ENCODE measurements at places on chromosomes 4 and X.

DNA sequence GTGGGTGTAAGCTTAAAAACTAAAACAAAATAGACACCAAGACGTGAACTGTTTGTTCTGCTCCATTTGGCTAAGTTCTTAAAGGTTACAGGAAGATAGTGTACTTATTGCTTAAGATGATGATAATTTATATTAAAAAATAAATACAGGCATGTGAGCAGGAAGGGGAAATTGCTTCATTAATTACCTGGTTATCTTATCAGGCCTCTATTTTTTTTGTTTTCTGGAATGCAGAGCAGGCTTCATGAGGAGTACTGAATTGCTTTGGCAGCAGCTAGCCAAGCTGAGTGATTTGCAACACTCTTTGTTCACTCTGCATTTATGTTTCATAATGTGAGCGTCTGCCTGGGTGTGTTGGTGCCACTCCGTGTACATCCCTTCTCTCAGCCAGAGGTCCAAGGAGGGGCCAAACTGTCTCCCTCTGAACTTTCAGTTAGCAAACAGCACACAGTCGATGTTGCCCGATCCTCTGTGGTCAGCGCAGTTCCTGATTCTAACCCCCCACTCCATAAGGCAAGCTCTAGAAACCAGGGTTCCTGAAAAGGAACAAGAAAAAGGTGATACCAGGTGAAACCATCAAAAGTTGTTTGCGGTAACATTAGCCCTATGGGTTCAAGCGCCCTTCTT is 348.2 kb downstream of the SPRY1 start:
- DNase-seq, result no peak

DNA sequence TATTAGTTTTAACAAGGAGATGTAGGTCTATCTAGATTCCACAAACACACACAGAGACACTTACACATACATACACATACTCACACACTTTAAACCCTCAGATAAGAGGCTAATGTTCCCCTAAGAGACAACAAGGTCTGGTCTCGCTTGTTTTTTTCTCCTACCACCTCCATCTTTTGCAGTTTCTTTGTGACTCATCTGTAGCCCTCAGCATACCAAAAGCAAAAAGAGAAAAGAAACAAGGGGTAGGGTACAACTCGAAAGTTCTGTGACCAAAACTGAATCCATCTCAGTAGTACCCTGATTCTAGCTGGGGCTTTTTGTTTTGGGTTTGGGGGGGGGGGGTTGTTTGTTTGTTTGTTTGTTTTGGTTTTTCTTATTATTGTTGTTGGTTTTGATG is 12.2 kb upstream of the EXOSC9 start:
- no peak for DNase-seq

- DNase-seq, result no peak
Observed at GRCh38 chr4:101256222-101256621, 91.1 kb downstream of the PPP3CA start.

DNA sequence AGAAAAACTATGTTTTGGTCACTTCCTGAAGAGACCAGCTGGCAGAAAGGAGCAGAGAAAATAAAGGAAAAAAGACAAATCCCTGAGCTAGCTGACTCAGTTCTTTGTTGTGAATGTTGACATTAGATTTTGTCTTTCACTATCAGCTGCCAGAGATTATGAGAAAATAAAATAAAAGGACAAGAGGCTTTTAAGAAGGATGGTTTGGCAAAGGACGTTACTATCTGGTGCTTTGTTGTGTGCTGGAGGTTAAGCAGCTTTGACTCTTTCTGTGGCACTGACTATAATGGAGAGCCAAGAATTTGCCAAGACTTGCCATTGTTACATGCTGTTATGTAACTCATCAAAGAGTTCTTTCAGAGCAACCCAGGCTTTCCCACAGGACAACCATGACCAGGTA is 12.1 kb downstream of the ASB5 start:
- no peak for DNase-seq

DNA sequence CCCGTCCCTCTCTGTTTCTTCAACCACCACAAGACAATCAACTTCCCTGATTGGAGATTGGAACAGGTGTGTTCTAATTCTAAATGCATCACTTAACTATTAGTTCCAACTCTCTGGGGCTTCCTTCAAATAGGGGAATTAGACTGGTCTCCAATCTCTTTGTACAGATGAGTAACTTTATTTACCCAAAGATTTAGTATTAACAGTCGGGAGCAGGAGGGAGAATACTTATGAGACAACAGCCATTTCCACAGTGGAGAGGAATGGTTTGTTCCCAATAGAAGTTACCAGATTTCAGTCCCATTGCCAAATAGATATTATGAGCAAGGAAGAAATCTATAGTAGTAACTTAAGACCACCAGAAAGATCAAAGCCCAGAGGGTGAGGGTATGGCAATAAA is 46.2 kb downstream of the CASK start:
- DNase-seq, result no peak

DNA sequence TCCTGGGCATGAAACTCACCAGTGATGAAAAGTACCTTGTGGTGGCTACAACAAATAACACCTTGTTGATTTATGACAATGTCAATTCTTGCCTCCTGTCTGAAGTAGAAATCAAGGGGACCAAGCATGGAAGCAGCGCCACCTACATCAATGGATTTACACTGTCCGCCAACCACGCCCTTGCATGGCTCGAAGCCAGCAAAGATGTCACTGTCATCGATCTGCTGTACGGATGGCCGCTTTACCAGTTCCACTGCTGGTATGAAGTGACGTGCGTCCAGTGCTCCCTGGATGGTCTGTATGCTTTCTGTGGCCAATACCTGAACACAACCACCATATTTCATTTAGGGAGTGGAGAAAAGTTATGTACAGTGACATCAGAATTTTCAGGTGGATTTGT is 200.5 kb downstream of the NWD2 start:
- DNase-seq, result no peak

- no peak for DNase-seq
Observed at GRCh38 chr4:67931256-67931655, 32.0 kb downstream of the TMPRSS11A start.

GRCh38 chr4:60201052-60201673 is 999.0 kb upstream of the ADGRL3 start:
- DNase-seq, result peak; percentile 53

- DNase-seq, result no peak
Observed at GRCh38 chrX:135295238-135295943, 13.9 kb upstream of the ETDC start.

DNA sequence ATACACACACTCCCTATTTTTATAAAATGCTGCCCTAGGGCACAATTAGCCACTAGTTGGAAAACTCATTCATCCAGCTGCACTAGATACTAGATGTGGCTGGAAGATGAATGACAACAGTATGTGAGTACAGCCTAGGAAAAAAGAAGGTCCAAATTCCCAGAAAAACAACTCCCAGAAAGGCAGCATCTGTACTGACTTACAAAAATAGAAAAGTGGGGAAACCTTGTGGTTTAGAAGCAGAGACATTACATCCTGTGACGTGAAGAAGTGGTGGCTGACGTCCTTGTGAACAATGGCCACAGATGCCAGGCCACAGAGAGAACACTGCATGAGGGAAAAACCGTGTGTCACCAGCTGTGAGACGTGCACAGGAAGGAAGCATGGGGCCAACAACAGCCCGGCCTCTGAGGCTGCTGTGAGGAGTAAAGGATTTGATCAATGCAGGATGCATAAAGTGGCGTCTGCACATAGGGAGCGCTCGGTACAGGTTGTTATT is 81.2 kb downstream of the SPRY1 start:
- DNase-seq, result no peak

GRCh38 chr4:54074381-54074780 is 10.0 kb upstream of the CHIC2 start:
- no peak for DNase-seq

GRCh38 chrX:71911731-71912050 is 1.0 kb downstream of the NHSL2 start:
- DNase-seq, result no peak

DNA sequence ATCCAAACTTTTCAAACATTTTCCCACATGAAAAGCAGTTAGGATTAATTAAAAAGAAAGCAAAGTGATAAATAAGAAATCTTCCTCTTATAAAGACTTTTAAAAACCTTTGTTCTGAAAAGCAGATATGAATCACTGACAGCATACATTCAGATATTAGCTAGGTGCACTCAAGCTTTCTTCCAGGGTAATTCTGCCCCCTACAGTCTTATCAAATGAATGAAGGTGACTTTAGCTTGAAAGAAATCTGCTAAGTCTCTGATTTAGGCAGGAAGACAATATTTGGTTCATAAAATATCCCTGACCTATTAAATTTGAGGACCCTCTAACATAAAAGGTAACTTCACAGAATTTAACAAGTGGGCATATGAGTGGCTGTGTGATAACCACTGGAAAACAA is 209.1 kb upstream of the FAM47A start:
- peak; percentile 4 for DNase-seq

DNA sequence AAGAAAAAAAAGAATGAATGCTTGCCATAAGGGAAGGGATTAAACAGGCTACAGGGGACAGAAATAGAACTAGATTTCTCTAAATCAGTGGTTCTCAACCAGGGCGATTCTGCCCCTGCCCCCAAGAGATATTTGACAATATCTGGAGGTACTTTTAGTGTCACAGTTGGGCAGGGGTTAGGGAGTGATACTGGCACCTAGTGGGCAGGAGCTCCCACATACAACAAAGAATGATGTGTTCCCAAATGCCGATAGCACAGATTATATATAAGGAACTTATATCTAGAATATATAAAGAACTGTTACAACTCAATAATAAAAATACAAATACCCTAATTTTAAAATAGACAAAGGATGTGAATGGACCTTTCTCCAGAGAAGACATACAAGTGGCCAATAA is 14.7 kb downstream of the S100G start:
- no peak for DNase-seq

- DNase-seq, result peak; percentile 41
Observed at GRCh38 chr4:67332627-67333026, 212.7 kb downstream of the CENPC start.

DNA sequence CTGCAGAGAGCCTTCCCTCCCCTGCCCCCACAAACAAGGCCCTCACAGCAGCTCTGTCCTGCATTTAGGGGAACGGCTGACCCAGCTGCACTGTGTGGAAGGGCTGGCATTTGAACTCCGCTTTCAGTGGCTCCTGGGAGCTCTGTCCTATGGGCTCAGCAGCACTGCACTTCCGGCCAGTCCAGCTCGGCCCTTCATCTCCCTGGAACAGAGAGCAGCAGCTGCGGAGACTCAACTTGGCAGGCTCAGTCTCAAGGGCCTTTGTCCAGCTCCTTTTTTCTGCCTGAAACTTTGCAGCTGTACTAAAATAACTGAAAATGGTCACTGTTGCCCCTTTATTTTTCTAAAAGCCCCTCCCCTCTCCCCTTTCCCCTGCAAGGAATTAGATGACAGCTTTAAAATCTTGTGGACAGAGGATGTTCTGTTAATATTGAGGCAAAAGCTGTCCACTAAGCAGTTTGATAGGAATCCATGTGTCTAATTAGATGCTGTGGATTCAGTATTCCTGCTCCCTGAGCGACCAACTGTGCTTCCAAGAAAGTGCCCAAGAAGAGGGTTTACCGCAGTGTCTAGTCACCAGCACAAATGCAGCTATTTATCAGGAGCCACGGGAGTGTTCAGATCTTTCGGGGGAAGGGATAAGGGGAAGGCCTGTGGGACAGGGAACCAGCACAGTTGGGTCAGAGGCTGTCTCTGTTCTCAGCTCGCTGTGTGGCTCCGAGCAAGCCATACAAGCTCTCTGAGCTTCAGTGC is 133.1 kb downstream of the AFAP1 start:
- DNase-seq, result no peak

DNA sequence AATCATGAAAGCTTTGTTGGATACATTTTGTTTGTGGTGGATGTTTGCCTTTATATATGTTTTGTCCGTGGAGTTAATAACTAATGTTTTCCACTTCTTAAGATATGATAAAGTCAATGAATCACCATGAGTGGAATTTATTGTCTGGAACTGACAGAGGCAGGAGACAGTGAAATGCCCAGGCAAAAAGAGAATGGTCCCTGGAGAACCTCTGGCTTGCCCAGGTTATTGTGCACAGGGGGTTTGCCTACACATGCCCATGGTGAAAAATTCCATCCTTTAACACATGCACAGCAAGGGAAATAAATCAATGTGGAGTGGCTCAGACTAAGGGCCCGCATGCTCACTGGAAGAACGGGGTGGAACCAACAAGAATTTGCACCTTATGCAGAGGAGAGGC is 964.3 kb upstream of the GRIA3 start:
- DNase-seq, result no peak

DNA sequence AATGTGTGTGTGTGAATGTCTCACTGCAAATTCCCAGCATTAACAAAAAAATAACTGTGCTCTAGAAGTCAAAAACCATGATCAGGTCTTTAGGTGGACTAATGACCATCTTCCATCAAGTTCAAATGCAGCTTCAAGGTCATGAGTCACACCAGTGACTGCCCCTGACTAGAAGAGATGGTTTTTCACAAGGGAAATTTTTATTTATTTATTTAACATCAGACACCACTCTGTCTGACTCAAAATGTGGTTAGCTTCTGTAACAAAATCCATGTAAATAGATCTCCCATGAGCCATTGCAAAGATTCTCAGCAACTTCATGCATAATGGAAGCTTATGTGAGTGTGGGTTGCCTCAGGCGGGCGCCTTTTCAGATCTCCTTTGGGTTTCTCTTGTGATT is 219.2 kb downstream of the KIT start:
- DNase-seq, result no peak

- DNase-seq, result no peak
Observed at GRCh38 chr4:36677112-36677511, 395.7 kb downstream of the DTHD1 start.

GRCh38 chr4:151263455-151263854 is 13.5 kb upstream of the PRSS48 start:
- no peak for DNase-seq

DNA sequence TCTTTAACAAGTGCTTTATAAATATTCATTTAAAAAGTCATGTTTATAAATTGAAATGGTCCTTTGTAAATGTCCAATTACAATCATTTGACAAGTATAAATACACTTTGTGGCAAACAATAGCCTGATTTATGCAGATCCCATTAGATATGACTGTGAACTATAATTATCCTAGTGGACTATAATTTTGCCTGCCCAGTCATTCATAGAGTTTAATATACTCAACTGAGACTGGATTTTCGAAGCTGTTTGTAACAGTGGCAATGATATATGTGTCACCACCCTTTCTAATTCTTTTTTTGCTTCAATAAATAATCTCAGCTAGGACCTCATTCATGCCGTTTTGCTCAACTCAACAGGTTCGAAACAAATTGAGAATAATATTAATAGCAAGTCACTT is 732.0 kb downstream of the PCDH18 start:
- no peak for DNase-seq

- peak; percentile 10 for DNase-seq
Observed at GRCh38 chr4:8844976-8845690, 26.5 kb downstream of the HMX1 start.

- DNase-seq, result no peak
Observed at GRCh38 chrX:57951666-57952319, 41.5 kb upstream of the ZXDA start.

- DNase-seq, result no peak
Observed at GRCh38 chrX:155819525-155819924, 61.6 kb upstream of the VAMP7 start.

GRCh38 chr4:89894649-89895550 is at the start of gene MMRN1:
Gene MMRN1, plus strand, starts transcription at chr4:89894854. Its CDS starts 118 bp downstream, at chr4:89894972.
- DNase-seq, result no peak

GRCh38 chr4:7539659-7540058 is 104.9 kb upstream of the PSAPL1 start:
- peak; percentile 71 for DNase-seq
